ENCODE measurements at places on chromosomes 16 and 17. TPM values are rescaled to one million over a fixed set of nuclear protein-coding genes. Genes with fewer than 3 reads are reported as not detected.
A peak's percentile ranks its signal among the peaks of the same experiment; 100 is the strongest.

MRTFB gene
- 54.8 TPM for total RNA-seq

LRRC36 gene
- total RNA-seq = not detected

SLC13A2 gene
- not detected for total RNA-seq

TBC1D26 gene
- 1.9 TPM for total RNA-seq

CHST4 gene
- not detected for total RNA-seq

MYCBPAP gene
- total RNA-seq = 1.7 TPM

GAST gene
- total RNA-seq = not detected

RASL10B gene
- total RNA-seq = 31.7 TPM

LLGL1 gene
- total RNA-seq = 93.3 TPM

DNA sequence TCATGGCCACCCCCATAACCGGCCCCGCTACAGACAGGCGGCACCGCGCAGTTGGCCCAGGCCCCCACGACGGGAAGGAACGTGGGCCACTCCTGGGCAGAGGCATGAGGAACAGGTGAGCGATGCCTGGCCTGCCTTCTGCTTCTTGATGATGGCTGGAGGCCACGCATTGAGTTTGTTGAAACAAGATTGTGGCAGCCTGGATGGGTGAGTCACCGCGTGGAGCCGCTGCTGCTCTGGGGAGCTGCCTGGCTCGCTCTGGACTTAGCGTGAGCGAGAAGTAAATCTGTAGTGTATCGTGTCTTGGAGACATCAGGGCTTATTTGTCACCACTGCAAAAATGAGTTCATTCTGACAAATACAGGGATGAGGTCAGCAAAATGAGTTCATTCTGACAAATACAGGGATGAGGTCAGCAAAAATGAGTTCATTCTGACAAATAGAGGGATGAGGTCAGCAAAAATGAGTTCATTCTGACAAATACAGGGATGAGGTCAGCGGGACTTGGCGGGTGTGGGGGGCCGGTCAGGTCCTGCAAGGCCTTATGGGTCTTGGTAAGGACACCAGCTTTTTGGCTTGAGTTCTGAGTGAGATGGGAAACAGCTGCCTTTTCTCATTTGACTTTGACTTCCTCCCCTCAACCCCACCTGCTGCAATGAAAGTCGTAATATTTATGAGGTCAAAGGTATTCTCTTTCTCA is 93.0 kb downstream of the SEC14L1 start:
- no peak overlapping the region for H3K4me3 ChIP-seq
- DNase-seq = no peak
- H3K4me1 ChIP-seq = peaks cover 7% of the 10 kb centered on the region
- no peaks in the 10 kb centered on the region for H3K27me3 ChIP-seq

GRCh38 chr17:7220593-7221277 is 997 bp downstream of the ACADVL start:
- DNase-seq = no peak
- H3K27me3 ChIP-seq = peaks cover 39% of the 10 kb centered on the region
- peak overlapping the region; percentile 94 for H3K27ac ChIP-seq

DNA sequence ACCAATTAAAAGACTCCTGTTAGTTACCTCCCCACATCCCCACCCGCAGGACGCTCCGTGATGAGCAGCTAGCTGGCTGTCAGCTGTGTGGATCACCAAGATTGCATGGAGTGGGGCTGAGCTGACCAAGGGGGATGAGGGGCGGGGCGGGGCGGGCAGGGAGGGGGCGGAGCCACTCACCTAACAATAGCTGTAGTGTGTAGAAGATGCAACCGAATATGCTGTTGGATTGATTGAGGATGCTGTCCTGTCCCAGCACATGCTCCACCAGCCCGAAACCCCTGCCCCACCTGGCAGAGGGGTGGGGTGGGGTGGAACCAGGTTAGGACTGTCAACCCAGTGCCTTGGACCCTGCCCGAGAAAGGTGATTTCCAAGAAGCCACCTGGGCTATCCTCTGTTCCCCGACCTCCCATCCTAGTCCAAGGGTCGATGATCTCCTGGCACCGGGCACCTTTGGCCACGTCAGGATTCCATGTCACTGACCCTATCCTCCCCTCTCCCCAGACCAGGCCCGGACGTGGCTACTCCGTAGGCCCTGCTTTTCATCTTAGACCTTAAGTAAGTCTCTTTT is 1.4 kb downstream of the VKORC1 start:
- H3K27ac ChIP-seq = peak overlapping the region; percentile 75
- DNase-seq = no peak
- H3K4me1 ChIP-seq = peaks cover 22% of the 10 kb centered on the region
- H3K4me3 ChIP-seq = peak overlapping the region; percentile 91

GRCh38 chr17:14011740-14012405 is 57.4 kb upstream of the COX10 start:
- H3K4me3 ChIP-seq = no peak overlapping the region
- no peak overlapping the region for H3K27ac ChIP-seq
- H3K4me1 ChIP-seq = peaks cover 7% of the 10 kb centered on the region
- H3K27me3 ChIP-seq = no peaks in the 10 kb centered on the region
- peaks cover 3% of the 10 kb centered on the region for H3K36me3 ChIP-seq

DNA sequence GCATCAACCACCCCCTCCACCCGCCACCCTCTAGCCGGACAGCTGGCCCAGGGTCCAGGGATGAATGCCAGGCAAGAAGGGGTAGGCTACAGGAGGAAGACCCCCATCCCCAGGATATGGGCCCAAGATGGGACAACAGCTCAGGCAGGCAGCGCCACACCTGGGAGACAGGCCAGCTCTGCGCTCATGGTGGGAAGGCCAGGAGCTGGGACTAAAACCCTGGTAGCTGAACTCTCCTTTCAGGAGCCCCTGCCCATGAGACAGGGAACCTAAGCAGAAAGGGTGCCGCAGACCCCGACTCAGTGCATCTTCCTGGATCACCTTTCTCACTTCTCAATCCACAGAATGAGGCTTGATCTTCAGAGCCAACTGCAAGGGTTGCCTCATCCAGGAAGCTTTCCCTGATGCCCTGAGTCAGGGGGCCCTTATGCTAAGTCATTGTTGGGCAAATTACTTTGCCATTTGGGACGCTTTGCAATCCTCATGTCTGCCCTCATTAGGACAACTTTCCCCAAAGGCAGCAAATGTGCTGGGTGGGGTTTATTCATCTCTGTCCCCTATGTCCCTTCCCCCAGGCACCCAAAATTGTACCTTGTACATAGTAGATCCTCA is 9.0 kb downstream of the ZDHHC1 start:
- no peaks in the 10 kb centered on the region for H3K36me3 ChIP-seq
- H3K4me3 ChIP-seq = no peak overlapping the region
- H3K4me1 ChIP-seq = peaks cover 11% of the 10 kb centered on the region
- DNase-seq = no peak

DNA sequence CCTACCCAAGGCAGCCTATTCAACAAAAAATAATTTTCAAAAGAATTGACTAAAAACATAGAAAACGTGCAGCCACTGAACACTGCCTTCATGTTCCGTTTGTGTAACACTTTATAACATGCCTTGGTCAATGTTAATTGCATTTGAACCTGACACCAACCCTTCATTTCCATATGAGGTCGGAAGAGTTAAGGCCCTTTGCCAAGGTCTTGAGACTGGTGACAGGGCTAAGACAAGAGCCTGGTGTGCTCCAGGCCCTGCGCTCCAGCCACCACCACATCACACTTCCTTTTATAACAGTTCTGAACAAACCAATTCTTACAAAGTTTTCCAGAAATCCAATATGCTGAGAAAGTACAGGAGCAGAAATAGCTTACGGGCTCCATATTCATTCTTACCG is 4.2 kb downstream of the BBS2 start:
- H3K4me1 ChIP-seq = peaks cover 33% of the 10 kb centered on the region
- no peak for DNase-seq
- H3K4me3 ChIP-seq = peak overlapping the region; percentile 54
- peaks cover 8% of the 10 kb centered on the region for H3K36me3 ChIP-seq
- no peaks in the 10 kb centered on the region for H3K27me3 ChIP-seq

DNA sequence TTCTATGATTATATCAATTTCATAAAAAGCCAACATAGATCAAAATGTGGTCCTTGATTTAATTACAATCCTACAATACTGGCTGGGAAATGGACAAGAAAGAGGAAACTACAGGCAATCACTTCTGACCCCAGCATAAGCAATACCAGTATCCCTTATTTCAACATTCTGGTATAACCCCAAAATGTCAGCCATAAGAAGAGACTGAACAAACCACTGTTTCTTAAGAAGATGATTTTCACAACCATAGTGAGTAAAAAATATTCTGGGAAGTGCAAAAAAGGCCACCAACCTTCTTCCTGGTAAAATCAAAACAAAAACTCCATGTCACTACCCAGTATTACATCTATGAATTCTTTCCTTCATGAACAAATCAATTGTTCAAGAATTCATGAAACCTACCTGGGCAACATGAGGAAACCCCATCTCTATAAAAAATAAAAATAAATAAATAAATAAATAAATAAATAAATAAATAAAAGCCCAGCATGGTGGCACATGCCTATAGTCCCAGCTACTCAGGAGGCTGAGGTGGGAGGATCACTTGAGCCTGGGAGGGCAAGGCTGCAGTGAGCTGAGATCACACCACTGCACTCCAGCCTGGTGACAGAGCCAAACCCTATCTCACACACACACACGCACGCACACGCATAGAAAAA is 7.5 kb downstream of the N4BP1 start:
- H3K36me3 ChIP-seq = peaks cover 27% of the 10 kb centered on the region
- no peak overlapping the region for H3K4me3 ChIP-seq
- H3K4me1 ChIP-seq = peaks cover 9% of the 10 kb centered on the region
- no peak overlapping the region for H3K27ac ChIP-seq
- no peak for DNase-seq

GRCh38 chr17:42097691-42098631 is at the start of gene ZNF385C:
Gene ZNF385C, minus strand, starts transcription at chr17:42098473. Its CDS starts 35,417 bp downstream, at chr17:42063056.
- H3K27me3 ChIP-seq = peaks cover 48% of the 10 kb centered on the region
- DNase-seq = no peak
- H3K27ac ChIP-seq = no peak within 1 kb of the TSS
- no peaks in the 10 kb centered on the region for H3K36me3 ChIP-seq
- no peak within 1 kb of the TSS for H3K4me3 ChIP-seq

DNA sequence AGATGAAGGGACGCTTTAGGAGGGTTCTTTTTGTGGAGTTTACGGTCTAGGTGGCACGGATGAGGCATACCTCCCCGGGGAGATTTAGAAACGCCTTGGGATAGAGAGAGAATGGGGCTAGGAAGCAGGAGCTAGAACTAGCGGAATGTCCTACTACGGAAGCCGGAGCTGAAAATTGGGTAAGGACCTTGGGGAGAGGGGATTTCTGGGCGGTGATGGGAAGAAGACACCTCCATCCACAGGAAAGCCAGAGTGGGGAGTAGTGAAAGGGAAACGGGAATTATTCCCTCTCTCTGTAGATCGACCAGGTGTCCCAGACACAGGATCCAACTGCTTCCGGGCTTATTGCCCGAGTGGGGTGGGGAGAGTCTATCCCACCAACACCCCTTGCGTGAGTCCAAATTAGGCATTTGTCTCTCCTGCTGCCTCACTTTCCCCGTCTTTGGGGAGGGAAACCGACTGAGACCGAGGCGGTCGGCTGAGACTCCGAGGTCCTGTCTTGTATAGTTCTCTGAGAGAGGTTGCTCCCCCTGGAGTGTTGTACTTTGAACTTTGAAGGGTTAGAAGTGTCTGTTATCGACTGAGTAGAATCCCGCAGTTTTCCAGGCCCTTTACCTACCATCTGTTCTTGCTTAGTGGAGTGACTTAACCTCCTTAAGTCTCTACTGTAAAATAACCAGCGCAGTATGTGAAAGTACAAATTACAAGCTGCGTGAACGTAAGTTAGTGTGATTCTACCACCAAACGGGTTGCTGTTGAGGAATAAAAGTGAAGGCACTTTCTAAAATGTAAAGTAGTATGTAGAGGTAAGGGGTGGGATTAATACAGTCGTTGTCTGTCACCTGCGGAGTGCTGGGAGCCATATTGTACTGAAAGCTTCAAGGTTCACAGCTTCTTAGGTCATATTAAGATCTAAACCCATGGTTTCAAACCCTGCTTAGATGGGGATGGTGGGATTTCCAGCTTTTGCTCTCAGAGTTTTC is 1.0 kb downstream of the RSPRY1 start:
- H3K27me3 ChIP-seq = no peaks in the 10 kb centered on the region
- H3K27ac ChIP-seq = peak overlapping the region; percentile 97
- H3K4me3 ChIP-seq = peak overlapping the region; percentile 99

DNA sequence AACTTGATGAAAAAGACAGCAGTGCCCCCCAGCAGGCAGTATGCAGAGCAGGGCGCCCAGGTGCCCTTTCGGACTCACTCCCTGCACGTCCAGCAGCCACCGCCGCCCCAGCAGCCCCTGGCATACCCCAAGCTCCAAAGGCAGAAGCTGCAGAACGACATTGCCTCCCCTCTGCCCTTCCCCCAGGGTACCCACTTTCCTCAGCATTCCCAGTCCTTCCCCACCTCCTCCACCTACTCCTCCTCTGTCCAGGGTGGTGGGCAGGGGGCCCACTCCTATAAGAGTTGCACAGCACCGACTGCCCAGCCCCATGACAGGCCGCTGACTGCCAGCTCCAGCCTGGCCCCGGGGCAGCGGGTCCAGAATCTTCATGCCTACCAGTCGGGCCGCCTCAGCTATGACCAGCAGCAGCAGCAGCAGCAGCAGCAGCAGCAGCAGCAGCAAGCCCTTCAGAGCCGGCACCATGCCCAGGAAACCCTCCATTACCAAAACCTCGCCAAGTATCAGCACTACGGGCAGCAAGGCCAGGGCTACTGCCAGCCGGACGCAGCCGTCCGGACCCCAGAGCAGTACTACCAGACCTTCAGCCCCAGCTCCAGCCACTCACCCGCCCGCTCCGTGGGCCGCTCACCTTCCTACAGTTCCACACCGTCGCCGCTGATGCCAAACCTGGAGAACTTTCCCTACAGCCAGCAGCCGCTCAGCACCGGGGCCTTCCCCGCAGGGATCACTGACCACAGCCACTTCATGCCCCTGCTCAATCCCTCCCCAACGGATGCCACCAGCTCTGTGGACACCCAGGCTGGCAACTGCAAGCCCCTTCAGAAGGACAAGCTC is 43.2 kb downstream of the SREBF1 start:
- H3K4me3 ChIP-seq = peak overlapping the region; percentile 38
- H3K27me3 ChIP-seq = no peaks in the 10 kb centered on the region
- H3K4me1 ChIP-seq = peaks cover 37% of the 10 kb centered on the region
- DNase-seq = no peak
- H3K27ac ChIP-seq = no peak overlapping the region
- no peaks in the 10 kb centered on the region for H3K36me3 ChIP-seq
